Urothelium cell line (cell line): ENCODE measurements at places on chromosomes 1 and 21.
A peak's percentile ranks its signal among the peaks of the same experiment; 100 is the strongest.

GRCh38 chr1:179079113-179079761 lies 2.6 kb upstream of the TOR3A start:
- DNase-seq, result peak; percentile 65

- DNase-seq, result no peak
Observed at GRCh38 chr1:243974451-243975292, 76.4 kb upstream of the ZBTB18 start.

DNA sequence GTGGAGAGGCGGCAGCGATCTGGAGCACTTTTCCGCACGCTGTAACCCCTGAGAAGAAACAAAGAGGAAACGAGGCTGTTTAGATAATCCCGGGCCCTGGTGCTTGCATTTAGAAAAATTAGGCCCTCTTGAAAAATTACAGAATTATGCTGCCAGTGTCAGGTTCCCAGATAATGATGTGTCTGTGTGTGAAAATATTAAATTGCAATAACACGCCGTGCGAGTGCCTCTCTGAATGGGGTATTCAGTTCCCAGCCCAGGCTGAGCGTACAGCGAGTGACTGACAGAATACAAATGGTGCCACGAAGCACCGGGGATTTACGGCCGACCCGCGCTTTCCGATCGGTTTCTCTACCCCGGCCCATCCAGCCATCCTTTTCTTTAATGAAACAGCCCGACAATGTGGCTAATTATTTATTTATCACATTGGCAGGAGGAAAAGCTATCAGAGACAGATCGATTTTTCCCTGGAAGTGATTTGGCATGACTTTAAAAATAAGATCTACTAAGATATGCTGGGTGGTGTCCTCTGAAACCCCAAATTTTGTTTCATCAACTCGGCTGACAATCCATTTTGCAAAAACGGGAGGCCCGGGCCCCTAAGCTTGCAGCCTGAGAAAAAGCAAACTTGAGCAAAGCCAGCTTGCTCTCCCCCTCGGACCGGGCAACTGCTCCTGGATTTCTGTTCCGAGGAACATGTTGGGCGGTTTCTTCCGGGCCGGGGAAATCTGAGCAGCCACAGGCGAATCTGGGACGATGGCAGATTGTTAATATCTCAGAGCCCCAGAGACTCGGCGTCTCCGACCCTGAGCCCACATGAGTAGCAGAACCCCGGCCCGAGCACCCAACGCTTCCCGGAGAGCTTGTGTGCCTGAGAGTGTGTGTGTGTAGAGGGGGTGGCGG lies 11.3 kb downstream of the PRDM16 start:
- no peak for DNase-seq

DNA sequence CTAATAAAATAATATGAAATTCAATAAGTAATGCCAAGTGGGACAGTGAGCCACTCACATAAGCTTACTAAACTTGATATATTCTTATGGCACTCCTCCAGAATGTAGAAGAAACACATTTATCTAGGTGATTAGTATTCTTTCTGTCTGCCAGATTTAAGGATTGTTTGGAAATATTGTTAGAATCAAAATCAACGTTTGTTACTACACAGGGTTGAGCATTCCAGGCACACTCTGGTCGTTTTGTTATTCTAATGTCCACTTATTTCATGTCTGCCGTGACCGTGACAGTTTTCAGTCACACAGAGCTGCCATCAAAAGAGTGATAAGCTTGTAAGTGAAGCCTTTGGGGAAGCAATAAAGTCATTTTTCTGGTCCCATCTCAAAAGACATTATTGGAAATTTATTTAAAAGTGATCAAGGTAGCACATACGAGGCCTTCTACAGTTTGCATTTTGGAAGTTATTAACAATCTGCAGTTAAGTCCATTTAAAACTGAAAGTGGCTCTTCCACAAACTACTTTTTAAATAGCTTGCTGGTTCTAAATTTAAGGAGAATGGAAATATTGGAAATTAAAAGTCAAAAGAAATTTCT lies 38.0 kb downstream of the NFIA start:
- DNase-seq, result no peak

DNA sequence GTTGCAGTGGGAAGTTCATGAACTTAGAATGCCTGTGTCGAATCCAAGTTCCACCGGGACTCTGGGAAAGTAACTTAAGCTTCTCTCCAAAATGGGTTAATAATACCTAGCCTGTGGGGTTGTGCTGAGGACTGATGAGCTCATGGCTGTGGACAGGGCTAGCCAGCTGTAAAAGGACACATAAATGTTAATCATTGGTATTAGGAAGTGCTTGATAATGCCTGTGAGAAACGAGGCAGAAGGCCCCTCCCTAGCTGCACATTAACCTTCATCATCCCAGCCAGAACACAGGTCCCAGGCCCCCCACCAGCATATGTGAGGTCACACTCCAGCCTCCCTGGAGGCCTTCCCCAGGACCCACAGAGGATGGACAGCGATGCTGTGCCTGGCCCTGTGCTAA lies 789 bp upstream of the GJB4 start:
- DNase-seq, result no peak

- DNase-seq, result no peak
Observed at GRCh38 chr1:225448146-225448805, 20.4 kb upstream of the LBR start.

DNA sequence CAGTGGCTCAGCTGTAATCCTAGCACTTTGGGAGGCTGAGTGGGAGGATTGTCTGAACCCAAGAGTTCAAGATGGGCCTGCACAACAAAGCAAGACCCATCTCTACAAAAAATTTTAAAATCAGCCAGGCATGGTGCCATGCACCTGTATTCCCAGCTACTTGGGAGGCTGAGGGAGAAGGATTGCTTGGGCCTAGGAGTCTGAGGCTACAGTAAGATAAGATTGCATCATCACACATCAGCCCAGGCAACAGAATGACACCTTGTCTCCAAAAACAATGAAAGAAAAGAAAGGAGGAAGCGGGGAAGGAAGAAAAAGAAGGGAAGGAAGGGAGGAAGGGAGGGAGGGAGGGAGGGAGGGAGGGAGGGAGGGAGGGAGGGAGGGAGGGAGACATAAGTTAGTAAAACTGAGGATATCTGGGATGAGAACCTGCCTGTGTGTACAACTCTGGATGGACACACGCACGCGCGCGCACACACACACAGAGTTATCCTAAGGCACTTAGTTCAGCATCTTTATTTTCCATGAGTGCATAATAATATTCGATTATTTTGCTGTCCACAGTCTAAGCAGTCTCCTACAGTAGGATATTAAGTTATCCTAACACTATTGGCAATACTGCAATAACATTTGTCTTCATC lies 92.9 kb upstream of the LBR start:
- no peak for DNase-seq

DNA sequence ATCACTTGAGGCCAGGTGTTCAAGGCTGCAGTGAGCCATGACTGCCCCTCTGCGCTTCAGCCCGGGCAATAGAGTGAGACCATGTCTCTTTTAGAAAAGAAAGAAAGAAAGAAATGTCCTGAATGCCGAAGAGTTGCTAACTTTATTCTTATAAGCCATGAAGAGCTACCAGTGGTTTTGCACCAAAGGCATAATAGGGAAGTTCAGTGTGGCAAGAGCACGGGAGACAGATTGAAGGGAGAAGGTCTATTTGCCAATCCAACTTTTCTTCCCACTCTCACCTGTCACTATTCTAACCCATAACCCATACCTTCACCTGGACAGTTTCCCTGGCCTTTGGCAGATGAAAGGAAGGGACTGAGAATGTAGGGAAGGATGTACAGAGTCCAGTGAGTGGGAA lies 4.4 kb upstream of the PEA15 start:
- DNase-seq, result no peak

- no peak for DNase-seq
Observed at GRCh38 chr1:20349561-20349960, 58.9 kb downstream of the VWA5B1 start.

DNA sequence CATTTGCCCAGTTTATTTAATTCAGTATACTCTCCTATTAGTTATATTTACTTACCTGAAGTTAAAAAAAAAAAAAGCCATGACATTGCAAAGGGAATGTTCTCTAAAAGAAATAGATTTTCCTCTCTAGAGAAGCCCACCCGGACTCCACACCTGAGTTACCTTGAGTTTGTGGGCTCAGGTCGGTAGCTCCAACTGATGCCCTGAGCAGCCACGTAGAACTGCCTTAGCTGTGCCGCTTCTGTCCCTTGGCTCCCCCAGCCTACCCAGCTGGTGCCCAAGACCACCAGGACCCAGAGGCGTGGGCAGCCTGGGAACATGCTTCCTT lies 250 bp downstream of the F5 start:
- DNase-seq, result no peak

GRCh38 chr1:31733389-31734219 lies 29.8 kb upstream of the COL16A1 start:
- no peak for DNase-seq

DNA sequence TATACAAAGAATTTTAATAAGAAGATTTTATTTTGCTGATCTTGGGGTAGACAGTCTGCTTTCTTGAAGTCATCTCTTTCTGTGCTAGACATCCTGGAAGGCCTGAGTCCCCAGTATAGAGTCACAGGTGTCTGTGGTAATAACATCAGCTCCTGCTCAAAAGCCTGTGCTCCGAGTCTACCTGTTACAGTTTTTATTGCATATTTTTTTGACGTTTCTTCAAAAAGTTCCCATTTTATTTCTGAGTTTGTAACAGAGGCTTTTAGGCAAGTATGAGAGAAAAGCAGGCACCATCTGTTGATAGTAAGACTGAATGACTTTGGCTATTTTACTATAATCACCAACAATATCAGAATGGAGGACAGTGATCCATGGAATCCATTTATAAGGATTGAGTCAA lies 58.0 kb upstream of the WDR26 start:
- no peak for DNase-seq

DNA sequence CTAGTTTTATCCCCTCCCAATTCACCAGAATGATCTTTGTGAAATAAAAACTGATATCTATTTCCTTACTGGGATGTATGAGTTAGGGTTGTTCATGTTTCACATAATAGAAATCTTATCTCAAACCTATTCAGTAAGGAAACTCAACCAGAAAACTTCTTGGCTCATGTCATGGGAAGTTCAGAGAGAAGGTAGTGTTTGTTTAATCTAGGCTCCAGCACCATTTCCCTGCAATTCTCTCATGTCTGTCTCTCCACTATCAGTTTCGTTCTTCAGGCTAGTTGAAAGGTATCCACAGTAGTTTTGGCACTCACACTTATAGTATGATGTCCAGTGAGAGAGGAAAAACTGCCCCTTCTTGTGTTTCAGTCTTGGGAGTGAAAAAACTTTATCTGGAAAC lies 34.6 kb upstream of the UHMK1 start:
- no peak for DNase-seq

- no peak for DNase-seq
Observed at GRCh38 chr1:1419813-1420653, 1.0 kb downstream of the ANKRD65 start.

DNA sequence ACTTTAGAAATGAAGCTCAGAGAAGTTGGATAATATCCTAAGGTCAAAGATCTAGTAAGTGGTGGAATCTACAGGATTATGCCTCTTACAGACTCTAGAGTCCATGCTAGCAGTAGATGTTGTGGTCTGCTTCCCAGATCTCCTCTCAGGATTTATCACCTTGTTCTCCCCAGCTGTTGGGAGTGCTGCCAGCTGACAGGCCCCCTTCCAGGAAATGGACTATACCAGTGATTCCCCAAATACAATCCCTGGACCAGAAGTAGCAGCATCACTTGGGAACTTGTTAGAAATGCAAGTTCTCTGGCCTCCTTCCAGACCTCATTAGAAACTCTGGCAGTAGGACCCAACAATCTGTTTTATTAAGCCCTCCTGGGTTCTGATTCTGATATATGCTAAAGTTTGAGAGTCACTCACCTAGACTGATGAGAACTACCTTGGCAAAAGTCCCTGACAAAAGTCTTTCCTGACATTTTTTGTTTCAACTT lies 24.5 kb upstream of the NTNG1 start:
- no peak for DNase-seq

- DNase-seq, result peak; percentile 45
Observed at GRCh38 chr1:213761845-213762407, 225.8 kb upstream of the PROX1 start.

- peak; percentile 18 for DNase-seq
Observed at GRCh38 chr21:35658242-35658641, 402.1 kb downstream of the SETD4 start.

GRCh38 chr1:179814546-179814838 lies 63.1 kb downstream of the TOR1AIP2 start:
- DNase-seq, result peak; percentile 76
